Tongue (tissue), 3 donors: ENCODE measurements at places on chromosomes 11 and 22. TPM values are rescaled to one million over a fixed set of nuclear protein-coding genes. Genes with fewer than 3 reads are reported as not detected.

GRCh38 chr11:90124371-90124770 is 10.1 kb upstream of the NAALAD2 start:
- no peak for DNase-seq

GRCh38 chr22:28711341-28711740 is 30.3 kb downstream of the CHEK2 start:
- DNase-seq: peak; percentile 24

Gene APOA4
- total RNA-seq: not detected

Gene OR8D4
- total RNA-seq: 0.21 TPM
